Effector memory CD4-positive, alpha-beta T cell (primary cell): ENCODE measurements at places on chromosomes 3 and 15.

GRCh38 chr3:32483772-32484171 lies 18.9 kb downstream of the CMTM6 start:
- DNase-seq: no peak

GRCh38 chr3:171824116-171824515 lies 13.8 kb upstream of the PLD1 start:
- no peak for DNase-seq

DNA sequence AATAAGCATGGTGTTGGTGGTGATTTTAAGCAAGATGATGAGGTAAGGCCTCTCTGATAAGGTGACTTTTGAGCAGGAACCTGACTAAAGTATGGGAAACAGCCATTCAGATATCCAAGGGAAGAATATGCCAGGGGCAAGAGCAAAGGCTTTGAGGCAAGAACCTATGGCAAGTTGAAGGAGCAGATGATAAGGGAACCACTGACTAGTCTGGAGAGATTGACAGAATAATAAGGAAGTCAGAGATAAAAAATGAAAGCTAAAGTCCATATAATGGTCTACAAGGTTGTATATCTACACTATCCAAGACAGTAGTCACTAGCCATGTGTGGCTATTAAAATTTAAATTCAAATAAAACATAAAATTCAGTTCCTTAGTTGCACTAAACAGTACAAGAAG lies 2.5 kb upstream of the C3orf38 start:
- DNase-seq: no peak

DNA sequence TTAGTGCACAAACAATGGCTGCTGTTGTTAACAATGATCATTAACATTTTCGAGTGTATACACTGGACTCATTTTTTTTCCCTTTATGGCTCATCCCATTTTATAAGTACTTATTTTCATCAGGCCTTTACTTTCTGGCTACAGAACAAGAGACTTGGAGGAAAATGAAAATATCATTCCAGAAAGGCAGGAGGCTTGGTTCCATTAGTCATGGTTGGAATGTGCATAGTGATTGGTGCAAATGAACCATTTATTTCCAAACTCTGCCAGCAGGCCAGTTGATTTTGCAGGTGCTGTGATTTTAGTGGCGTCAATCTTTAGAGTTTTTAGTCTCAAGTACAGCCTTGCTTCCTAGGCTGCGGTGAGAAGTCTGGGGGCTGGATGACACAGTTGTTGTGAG lies 151.8 kb downstream of the ITPR1 start:
- DNase-seq: no peak

DNA sequence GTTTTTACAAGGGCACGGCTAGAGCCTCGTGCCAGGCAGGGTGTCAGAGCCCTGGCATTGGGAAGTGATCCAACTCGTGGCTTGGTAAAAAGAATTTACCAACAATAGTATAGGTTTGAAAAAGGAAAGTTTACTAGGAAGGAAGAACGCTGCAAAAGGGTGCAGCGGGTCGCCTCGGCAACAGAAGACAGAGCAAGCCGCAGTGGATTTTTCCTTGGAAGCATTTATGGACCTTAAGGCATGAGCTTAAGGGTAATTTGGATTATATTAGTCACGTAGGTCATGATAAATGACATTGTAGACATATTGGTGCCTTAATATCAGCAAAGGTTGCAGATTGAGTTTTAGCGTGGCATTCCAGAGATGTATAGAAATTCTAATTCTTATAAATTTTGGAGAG lies 163.4 kb upstream of the PPP2R3A start:
- DNase-seq: no peak

GRCh38 chr15:40042791-40043320 lies 3.9 kb upstream of the SRP14 start:
- DNase-seq: no peak

- DNase-seq: no peak
Measured at GRCh38 chr15:57053470-57053869, 135.0 kb downstream of the TCF12 start.

DNA sequence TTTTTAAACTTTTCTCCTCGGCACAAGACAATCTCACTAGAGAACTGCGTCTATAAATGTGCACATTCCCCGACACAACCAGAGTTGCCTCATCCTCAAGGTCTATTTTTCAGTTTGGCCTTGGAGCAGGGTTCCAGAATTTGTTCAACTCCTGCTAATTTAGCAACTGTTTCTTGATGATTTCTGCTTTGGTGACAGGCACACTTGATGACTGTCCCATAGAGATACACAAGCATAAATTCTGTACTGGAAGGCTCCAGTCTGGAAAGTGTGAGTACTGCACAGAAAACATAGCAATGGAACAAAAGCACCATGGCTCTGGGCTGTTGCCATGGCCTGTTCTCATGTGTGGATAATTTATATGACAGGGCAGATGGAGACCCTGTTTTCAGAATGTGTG lies 379.6 kb upstream of the PDZRN3 start:
- no peak for DNase-seq

GRCh38 chr3:71530903-71531530 lies 52.5 kb downstream of the FOXP1 start:
- DNase-seq: no peak

DNA sequence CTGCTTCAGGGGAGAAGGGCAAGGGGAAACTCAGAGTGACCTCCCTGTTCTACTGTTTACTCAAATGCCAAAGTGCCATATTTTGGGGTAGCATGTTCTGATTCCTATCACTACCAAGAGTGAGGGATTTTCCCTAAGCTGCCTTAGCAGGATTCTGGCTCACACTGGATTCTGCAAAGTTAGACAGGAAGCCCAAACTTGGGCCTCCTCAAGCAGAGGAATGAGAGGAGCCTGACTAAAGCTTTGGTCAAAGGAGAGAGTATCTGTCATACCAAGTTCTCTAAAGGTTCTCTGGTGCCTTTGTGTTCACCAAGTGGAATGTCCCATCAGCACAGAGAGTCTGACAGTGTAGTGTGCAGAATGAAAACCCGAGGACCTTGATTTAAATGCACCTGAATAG lies 8.8 kb upstream of the RARB start:
- DNase-seq: no peak

DNA sequence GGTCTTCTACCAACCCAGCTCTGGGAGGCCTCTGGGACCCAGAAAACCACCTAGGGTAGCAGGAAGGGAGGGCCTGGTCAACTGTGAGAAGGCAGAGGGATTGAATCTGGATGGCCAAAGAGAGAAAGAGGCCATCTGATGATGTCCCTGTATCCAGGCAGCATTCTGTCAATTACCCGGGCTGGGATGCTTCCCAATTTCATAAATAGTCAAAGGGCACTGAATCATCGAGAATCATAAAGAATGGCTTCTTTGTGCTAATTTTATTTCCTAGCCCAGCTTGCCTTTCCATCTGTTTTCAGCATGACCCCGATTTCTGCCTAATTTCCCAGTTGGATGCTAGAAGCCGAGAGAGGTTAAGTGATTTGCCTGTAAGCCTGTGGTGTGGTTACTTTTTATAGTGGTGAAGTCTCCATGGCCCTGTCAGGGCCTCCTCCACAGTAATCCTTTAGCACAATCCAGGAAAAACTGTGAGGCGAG lies 129.2 kb downstream of the FAM43A start:
- no peak for DNase-seq

DNA sequence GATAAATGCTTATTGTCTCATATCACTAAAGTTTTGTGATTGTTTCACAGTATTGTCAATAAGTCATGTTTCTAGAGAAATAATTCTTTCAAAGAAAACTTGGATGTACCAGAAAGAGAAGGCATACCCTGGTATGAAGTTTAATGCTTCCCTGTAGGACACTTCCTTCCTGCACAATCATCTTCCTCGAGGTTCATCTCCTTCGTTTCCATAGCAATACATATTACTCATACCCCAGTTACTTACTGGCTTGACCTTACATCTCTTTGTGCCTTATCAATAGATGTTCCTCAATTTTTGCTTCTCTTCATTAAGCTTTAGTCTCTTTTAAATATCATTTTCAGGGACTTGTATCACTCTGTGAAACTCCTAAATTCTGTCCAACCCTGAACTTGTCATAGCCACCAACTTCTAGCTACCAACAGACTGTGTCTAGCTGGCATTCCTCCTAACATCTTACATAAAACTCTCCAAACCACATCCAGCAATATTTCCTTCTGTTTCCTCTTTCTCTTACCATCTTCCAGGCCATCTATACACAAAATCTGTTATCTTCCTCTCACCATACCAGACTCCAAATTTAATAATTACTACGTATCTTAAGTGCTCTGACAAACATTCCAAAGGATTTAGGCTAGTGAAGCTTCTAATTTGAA lies 134.3 kb downstream of the GADL1 start:
- DNase-seq: no peak

DNA sequence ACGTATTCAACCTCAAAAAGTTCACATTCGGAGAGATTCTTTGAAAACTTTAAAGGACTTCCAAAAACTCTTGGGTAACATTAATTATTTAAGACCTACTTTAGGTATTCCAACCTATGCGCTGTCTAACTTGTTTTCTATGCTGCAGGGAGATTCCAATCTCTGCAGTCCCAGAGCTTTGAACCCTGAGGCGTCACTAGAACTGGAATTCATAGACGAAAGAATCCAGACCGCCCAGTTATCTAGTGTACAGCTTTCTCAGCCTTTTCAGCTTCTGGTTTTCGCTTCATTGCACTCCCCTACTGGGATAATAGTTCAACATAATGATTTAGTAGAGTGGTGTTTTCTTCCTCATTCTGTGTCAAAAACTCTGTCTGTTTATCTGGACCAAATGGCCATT lies 711.3 kb downstream of the ROBO1 start:
- DNase-seq: no peak

DNA sequence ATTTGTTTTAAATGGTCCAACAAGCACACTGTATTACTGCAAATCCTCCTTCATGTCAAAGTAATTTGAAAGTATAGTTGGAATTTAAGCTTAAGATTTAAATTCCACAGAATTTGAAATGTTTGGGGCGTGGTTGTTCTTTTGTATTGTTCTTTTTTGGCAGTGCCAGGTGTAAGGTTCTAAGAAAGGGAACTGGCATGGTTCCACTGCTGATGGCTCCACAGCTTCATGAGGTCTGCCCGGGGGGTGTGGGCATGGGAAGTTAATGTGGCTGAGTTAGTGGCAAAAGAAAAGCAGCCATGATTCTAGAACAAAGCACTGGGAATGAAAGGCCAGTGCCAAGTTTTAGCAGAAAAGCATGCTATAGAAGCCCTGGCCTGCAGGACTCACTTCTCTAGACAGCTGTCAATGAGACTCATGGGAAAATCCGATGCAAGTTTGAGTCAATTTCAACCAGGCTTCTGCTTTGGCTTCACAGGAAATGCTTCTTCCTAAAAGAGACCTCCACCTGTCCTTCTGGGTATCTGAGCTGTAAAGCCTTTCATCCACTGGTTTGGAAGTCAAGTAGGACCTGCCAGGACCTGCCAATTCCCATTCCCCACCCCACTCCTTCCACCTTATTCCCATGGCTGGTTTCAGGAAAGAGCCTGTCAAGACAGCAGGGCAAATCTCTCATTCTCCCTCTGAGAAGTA lies 18.9 kb downstream of the CDCP1 start:
- no peak for DNase-seq

- no peak for DNase-seq
Measured at GRCh38 chr3:178184833-178185232, 351.4 kb upstream of the KCNMB2 start.
